ENCODE measurements at places on chromosomes 6 and 20. TPM values are rescaled to one million over a fixed set of nuclear protein-coding genes. Genes with fewer than 3 reads are reported as not detected.
A peak's percentile ranks its signal among the peaks of the same experiment; 100 is the strongest.

The WFDC5 gene
- not detected for polyA plus RNA-seq

The LRRC1 gene
- 2.2 TPM for polyA plus RNA-seq

The WFDC2 gene
- polyA plus RNA-seq = not detected

The HLA-G gene
- polyA plus RNA-seq = 4.9 TPM

The FAM162B gene
- not detected for polyA plus RNA-seq

The GRIK2 gene
- polyA plus RNA-seq = not detected

The NANP gene
- polyA plus RNA-seq = 1.6 TPM

The HSP90AB1 gene
- polyA plus RNA-seq = 384 TPM

- H3K27me3 ChIP-seq = no peaks in the 10 kb centered on the region
- H3K4me3 ChIP-seq = no peak overlapping the region
- no peak overlapping the region for H3K27ac ChIP-seq
- DNase-seq = no peak
- H3K4me1 ChIP-seq = no peaks in the 10 kb centered on the region
Observed at GRCh38 chr6:163095401-163095800, 319.1 kb upstream of the QKI start.

DNA sequence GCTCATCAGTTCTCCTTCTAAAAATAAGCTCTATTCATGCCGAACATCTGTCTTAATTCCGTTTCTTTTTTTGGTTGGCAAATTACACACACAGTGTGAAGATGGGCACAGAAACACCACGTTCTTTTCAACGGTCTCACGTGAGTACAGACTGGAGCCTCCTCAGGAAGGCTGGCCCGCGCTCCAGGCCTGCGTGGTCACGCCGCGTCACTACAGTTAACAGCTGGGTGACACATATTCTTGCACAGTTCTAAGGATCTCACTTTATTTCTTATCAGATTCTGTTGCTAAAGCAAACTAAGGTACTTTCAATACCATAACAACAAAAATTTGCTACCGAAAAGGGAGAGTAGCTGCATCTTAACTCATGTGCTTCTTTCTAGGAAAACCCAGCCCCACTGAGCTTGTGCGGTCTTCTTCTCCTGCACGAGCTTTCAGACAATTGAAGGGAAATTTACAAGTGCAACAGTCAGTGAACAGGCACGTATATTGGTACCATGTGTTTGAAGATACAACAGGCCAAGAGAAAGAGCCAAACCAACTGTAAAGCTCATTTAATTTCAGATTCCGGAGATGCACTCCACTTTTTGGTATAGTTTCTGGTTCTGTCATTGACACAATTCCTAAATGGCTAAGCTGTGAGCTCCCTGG lies 55.6 kb upstream of the MPC1 start:
- H3K36me3 ChIP-seq = no peaks in the 10 kb centered on the region
- no peak overlapping the region for H3K27ac ChIP-seq
- DNase-seq = no peak
- H3K4me1 ChIP-seq = peaks cover 23% of the 10 kb centered on the region
- no peak overlapping the region for H3K4me3 ChIP-seq
- H3K27me3 ChIP-seq = peaks cover 2% of the 10 kb centered on the region

DNA sequence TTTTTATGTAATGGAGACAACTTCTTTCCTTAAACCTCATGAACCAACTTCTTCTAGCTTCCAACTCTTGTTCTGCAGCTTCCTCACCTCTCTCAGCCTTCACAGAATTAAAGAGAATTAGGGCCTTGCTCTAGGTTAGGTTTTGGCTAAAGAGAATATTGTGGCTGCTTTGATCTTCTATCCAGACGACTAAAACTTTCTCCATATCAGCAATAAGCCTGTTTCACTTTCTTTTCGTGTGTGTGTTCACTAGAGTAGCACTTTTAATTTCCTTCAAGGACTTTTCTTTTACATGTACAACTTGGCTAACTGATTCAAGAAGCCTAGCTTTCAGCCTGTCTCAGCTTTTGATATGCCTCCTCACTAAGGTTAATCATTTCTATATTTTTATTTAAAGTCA lies 596.1 kb upstream of the NRSN1 start:
- H3K27me3 ChIP-seq = no peaks in the 10 kb centered on the region
- no peak overlapping the region for H3K27ac ChIP-seq
- H3K4me1 ChIP-seq = no peaks in the 10 kb centered on the region

GRCh38 chr6:44833248-44833647 lies 445.7 kb downstream of the CDC5L start:
- no peaks in the 10 kb centered on the region for H3K27me3 ChIP-seq
- H3K36me3 ChIP-seq = no peaks in the 10 kb centered on the region
- H3K27ac ChIP-seq = no peak overlapping the region
- H3K4me3 ChIP-seq = no peak overlapping the region
- H3K4me1 ChIP-seq = peaks cover 18% of the 10 kb centered on the region

DNA sequence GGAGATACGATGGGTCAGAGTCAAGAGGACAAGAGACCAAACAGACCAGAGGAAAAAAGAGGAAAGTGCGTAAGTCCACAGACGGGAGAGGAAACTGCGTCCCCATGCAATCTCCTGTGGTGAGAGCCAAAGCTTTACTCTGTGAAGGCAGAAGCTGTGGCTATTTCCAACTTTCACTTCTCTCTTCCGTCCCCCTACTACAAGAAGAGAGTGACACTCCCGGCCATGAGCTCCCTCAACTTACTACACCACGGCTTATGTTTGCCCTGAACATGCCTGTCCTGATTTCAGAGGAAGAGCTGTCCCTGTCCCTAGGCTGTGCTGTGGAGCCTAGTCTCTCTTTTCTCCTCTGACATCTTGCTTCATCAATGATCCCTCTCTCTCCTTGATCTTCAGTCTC lies 11.5 kb upstream of the SSR1 start:
- H3K36me3 ChIP-seq = no peaks in the 10 kb centered on the region
- no peak overlapping the region for H3K4me3 ChIP-seq
- H3K27ac ChIP-seq = no peak overlapping the region
- H3K4me1 ChIP-seq = no peaks in the 10 kb centered on the region
- DNase-seq = no peak
- H3K27me3 ChIP-seq = peaks cover 5% of the 10 kb centered on the region

- H3K36me3 ChIP-seq = no peaks in the 10 kb centered on the region
- no peak overlapping the region for H3K27ac ChIP-seq
- no peak for DNase-seq
- H3K4me1 ChIP-seq = peaks cover 14% of the 10 kb centered on the region
Observed at GRCh38 chr6:138450445-138450844, 46.4 kb downstream of the HEBP2 start.

DNA sequence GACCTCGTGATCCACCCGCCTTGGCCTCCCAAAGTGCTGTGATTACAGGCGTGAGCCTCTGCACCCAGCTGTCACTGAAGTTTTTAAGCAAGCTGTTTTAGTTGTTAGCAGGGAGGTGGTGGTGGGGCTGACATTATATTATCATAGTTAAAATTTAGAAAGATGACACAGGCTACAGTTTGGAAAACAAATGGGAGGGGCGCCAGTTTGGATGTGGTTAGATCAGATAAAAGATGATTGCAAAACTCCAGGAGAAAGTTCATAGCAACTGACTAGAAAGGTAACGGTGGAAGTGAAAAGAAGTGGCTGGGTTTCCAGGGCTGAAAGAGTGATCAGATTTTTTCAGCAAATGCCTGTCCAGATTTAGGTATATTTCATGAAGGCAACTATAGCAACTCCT lies 311.9 kb upstream of the CITED2 start:
- no peak overlapping the region for H3K27ac ChIP-seq
- no peak for DNase-seq
- H3K27me3 ChIP-seq = no peaks in the 10 kb centered on the region
- no peaks in the 10 kb centered on the region for H3K36me3 ChIP-seq

- no peak overlapping the region for H3K4me3 ChIP-seq
- no peak overlapping the region for H3K27ac ChIP-seq
- peaks cover 37% of the 10 kb centered on the region for H3K4me1 ChIP-seq
- H3K36me3 ChIP-seq = peaks cover 58% of the 10 kb centered on the region
- no peaks in the 10 kb centered on the region for H3K27me3 ChIP-seq
Observed at GRCh38 chr20:58986286-58986967, 5.4 kb downstream of the NELFCD start.

- DNase-seq = peak; percentile 59
- H3K27me3 ChIP-seq = no peaks in the 10 kb centered on the region
- no peaks in the 10 kb centered on the region for H3K4me1 ChIP-seq
- H3K36me3 ChIP-seq = peaks cover 78% of the 10 kb centered on the region
- no peak overlapping the region for H3K4me3 ChIP-seq
Observed at GRCh38 chr20:48635791-48636267, 192.0 kb downstream of the PREX1 start.

DNA sequence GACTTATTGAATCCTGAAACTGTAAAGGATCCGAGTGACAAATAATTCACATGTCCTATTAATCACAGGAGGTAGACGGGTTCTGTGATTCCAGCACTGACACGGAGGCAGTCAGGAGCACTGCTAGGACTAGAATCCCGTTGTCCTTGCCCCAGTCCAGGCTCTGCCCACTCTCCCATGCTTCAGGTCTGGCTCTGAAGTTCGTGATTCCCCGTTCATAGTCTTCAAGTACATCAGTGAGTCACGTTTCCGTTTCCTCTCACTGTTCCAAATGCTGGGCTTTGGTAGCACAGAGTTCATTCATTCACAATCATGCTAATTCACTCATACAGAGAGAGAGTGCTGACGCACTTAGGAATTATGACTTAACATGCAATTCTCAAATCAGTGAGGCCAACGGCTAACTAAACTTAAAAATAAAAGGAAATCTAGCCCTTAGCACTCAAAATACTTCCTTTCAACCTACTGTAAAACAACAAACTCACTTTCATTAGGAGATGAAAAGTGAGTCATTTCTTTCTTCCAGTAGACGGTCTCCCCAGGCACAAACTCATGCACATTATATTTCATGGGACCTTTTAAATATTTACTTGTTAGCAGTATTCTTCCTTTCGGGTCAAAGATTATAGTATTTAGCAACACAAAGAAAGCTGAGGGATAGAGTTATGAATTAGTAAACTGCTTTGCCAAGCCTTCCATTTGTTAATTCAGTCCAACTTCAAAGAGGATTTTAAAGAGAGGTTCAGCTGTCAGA lies 94.0 kb upstream of the NHSL1 start:
- no peak overlapping the region for H3K27ac ChIP-seq
- no peaks in the 10 kb centered on the region for H3K27me3 ChIP-seq
- H3K36me3 ChIP-seq = no peaks in the 10 kb centered on the region

GRCh38 chr6:124882579-124883393 lies 79.5 kb upstream of the RNF217 start:
- DNase-seq = no peak
- H3K4me1 ChIP-seq = no peaks in the 10 kb centered on the region
- no peaks in the 10 kb centered on the region for H3K27me3 ChIP-seq
- no peaks in the 10 kb centered on the region for H3K36me3 ChIP-seq
- no peak overlapping the region for H3K4me3 ChIP-seq
- H3K27ac ChIP-seq = no peak overlapping the region

DNA sequence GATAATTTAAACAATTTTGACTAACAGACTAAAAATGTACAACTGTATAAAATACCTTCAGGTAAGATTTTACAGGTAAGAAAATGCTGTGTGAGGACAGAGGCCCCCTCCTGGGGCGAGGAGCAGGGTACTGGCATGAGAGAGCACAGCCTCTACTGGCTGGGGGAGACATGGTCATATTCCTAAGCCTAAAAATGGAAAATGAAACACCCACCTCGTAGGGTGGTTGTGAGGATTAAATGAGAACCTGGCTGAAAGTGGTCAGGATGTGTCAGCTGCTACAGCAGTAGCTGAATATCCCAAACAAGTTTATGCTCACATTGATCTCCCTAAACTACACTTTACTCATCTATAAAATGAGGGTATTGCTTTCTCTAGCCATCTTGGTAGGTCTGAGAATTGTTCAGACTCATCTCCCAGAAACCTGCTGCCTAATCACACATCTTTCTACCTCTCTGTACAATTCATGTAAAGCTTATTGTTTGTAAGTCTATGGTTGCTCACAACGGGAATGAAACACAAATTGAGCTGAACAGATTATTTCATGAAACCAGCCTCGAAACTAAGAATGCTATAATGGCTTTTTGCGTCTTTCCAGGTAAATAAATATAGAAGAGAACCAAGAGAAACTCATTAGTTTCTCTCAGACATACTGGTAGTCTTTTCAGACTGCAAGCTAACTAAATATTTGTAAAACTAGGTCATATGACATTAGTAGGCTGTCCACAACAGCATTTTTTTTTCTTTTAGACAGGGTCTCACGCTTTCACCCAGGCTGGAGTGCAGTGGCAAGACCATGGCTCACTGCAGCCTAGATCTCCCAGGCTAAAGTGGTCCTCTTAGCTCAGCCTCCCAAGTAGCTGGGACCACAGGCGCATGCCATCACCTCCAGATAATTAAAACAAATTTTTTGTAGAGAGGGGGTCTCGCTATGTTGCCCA lies 69.6 kb downstream of the POPDC3 start:
- no peaks in the 10 kb centered on the region for H3K36me3 ChIP-seq
- H3K4me1 ChIP-seq = no peaks in the 10 kb centered on the region
- H3K27ac ChIP-seq = no peak overlapping the region
- H3K4me3 ChIP-seq = no peak overlapping the region
- no peak for DNase-seq

DNA sequence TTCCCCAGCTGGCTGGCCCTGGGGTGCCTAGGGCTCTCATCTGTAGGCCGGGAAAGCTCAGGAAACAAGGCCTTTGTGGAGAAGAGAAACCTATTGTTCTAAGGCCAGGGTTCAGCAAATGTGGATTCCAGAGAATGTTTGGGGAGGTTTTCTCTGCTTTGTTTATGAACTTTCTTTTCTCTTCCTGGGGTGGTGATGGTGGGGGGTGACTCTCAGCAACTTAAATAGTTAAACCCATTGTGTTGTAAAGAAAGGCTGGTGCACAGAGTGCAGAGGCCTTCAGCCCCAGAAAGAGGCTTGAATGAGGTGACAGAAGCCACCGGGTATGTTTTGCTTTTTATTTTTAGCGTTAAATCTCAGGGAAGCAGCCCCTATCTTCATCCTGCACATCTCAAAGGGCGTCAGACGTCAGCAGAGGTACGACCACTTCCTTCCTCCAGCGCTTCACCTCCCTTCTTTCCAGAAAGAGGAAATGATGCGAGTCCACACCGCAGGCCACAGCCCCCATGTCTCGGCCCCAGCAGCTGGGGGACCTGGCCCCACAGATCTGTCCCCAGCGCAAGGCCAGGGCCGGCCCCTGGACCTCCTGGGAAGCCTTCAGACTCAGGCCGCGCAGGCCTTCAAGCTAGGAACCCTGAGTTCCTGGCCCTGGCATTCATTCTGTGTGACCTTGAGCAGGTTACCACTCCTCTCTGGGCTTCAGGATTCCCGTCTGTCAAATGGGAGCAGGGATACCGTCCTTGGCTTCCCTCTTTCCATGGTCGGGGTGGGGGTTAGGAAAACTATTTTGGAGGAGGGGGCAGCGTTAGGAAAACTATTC lies 605 bp upstream of the PPP1R16B start:
- H3K27ac ChIP-seq = peak overlapping the region; percentile 96
- no peaks in the 10 kb centered on the region for H3K27me3 ChIP-seq
- peaks cover 56% of the 10 kb centered on the region for H3K4me1 ChIP-seq
- DNase-seq = peak; percentile 91
- H3K4me3 ChIP-seq = peak overlapping the region; percentile 76

- no peak overlapping the region for H3K27ac ChIP-seq
- H3K36me3 ChIP-seq = no peaks in the 10 kb centered on the region
- no peaks in the 10 kb centered on the region for H3K27me3 ChIP-seq
- H3K4me1 ChIP-seq = peaks cover 6% of the 10 kb centered on the region
- DNase-seq = no peak
- H3K4me3 ChIP-seq = no peak overlapping the region
Observed at GRCh38 chr6:43313813-43314212, 5.2 kb upstream of the CRIP3 start.

Measured in CD4-positive, alpha-beta memory T cell (primary cell).